NCI-H460 (cell line): ENCODE measurements at places on chromosomes 13 and 19.
A peak's percentile ranks its signal among the peaks of the same experiment; 100 is the strongest.

GRCh38 chr13:21395953-21396352 lies 63.1 kb downstream of the ZDHHC20 start:
- no peak for DNase-seq

- DNase-seq: no peak
These were observed 27.7 kb downstream of the GADD45B start for GRCh38 chr19:2503521-2504109.

- no peak for DNase-seq
These were observed 6.0 kb upstream of the KATNAL1 start for GRCh38 chr13:30313311-30313710.

GRCh38 chr13:87878706-87879105 lies 207.5 kb downstream of the SLITRK5 start:
- no peak for DNase-seq

- peak; percentile 89 for DNase-seq
These were observed 61.8 kb downstream of the RAB20 start for GRCh38 chr13:110499621-110500281.

GRCh38 chr19:2249880-2250765 lies 1.0 kb downstream of the AMH start:
- DNase-seq: no peak

DNA sequence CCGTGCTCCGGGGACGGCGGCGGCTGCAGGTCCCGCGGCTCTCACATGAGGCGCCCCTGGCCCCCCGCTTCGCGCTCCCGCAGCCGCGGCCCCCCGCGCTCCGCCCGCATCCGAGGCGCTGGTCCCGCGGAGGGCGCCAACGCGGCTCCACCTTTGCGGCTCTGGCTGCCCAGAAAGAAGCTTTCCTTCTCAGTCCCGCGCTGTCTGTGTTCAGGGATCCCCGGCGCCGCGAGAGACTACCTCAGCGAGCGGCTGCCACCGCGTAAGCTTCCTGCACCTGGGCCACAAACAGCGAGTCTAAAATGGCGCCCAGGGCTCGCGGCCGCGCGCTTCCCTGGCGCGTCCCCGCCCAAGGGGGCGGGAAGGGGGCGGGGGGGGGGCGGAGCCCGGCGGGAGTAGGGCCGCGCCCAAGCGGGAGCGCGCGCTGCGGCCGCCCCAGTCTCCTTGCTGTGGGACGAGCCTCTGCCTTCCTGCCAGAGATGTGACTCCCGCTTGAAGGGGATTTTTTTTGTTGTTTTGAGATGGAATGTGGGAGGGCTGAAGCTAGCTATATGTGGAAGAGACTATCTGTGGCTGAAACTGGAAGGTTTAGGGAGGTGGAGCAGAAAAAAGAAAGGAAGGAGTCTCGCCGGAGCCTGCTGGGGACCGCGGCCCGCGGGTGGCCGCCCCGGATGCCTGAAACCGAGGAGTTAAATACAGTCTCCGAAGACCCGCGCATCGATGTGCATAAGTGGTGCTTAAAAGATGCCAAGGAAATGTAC lies at the start of gene FBXL3:
Gene FBXL3 (minus strand): TSS at position 299 of the 761 bp plus-strand sequence. CDS start 5,299 bp downstream, outside the sequence.
- DNase-seq: peak; percentile 61

DNA sequence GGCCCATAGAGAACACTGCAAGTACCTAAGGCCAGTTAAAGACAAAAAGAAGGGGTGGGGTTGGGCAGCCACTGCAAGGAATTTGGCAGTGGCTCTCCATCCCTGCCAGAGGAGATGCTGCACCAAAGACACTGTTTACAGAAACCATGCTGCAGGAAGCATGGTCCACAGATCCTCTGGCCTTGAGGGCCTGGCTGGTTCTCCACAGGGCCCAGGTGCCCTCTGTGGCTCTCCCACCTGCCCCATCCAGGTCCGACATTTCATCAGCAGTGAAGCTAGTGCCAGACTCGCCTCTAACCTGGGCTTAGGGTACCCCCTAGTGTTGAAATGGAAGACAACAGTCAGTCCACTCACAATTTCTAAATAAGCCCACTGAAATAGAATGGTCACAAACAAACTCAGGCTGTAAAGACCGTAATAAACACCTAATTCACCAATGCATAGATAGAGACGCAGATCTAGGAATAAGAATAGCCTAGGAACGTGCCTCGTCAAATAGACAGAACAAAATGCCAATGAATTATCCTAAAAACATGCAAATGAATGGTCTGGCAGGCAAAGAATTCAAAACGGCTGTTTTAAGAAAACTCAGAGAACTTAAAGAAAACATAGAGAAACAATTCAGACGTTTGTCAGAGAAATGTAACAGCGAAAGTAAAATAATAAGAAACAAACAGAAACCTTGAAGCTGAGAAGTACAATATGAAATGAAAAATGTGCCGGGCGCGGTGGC lies 23.3 kb downstream of the LYPD4 start:
- peak; percentile 37 for DNase-seq

- DNase-seq: no peak
These were observed 179.8 kb downstream of the RBM26 start for GRCh38 chr13:79226250-79226649.

DNA sequence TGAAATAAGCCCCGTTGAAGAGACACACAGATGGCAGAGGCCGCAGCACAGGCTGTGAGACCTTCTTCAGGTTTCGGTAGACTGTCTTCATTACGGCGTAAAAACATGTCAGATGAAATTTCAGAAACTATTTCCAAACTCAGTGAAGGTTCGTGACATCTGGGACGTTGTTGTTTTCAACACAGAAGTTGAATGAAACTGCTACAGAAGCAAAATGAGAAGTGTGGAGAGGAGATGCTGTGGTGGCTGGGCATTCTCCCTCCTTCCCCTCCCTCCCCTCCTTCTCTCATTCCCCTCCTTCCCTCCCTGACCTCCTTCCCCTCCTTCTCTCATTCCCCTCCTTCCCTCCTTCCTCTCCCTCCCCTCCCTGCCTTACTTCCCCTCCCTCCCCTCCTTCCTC lies 113.6 kb downstream of the ATP11A start:
- DNase-seq: no peak

DNA sequence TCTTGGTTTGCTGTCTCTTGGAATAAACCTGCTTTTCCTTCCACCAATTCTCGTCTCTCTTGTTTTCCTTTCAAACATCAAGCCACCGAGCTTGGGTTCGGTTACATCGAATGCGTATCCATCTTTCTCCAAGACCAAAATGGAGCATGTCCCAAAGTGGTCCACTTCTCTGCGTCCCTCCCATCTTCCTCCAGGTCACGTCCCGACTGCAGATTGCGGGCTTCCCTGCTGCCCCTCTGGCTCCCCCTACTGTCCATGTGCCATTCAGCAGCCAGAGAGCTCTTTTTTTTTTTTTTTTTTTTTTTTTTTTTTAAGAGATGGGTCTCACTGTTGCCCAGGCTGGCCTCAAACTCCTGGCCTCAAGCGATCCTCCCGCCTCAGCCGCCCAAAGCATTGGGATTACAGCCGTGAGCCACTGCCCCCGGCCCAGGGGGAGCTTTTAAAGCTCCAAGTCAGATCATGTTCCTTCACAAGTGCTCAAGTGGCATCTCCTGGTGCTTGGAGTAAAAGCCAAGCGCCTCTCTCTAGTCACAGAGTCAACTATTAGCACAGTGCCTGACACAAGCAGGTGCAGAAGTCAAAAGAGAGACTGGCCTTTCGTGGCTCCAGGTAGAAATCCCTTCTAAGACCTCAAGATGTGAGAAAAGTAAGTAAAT lies 10.0 kb downstream of the COL5A3 start:
- peak; percentile 58 for DNase-seq

GRCh38 chr13:45473627-45474026 lies 8.9 kb downstream of the COG3 start:
- DNase-seq: no peak

DNA sequence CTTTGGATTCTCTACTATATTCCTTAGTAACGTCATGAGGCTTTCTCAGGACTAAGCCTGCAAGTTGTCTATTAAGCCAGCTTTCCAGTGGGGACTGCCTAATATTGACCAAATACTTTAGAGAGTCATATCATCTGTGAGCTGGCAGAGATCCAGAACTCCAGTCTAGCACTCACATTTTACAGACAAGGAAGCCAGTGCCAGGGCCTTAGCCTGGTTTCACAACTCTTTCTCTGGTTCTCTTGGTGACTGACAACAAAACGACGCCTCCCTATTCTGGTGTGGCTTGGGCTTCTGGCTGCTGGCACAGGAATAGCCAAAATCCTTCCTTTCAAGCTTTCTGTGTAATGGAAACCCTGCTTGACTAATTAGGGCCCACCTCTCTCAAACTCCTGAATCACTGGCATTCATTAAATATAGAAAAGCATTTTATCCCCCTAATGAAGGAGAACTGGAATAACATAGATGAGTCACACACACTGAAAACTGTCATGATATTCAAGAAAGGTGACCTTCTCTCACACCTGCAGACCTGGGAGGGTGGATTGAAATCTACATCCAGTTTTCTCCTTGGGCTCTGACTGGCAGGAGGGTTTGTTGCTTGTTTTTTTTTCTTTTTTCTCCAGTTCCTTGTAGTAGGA lies 75.2 kb upstream of the UBL3 start:
- no peak for DNase-seq

DNA sequence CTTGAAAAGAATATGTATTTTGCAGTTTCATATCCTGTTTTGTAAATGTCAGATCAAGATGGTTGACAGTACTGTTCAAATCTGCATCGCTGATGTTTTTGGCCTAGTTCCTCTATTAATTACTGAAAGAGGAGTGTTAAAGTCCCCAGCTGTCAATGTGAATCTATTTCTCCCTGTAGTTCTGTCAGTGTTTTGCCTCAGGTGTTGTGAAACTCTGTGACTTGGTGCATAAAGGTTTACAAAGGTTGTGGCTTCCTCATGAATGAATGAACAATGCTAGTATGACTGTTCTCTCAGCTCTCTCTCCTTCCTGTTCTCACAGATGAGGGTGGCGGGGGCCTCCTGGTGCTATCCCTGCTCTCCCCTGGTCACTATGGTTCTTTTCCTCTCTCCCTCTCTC lies 142.4 kb downstream of the MYCBP2 start:
- DNase-seq: no peak

- DNase-seq: no peak
These were observed 4.0 kb downstream of the P2RY11 start for GRCh38 chr19:10115392-10116084.

GRCh38 chr19:5418677-5419076 lies 36.5 kb upstream of the ZNRF4 start:
- DNase-seq: no peak
